ENCODE measurements at places on chromosomes 6 and 20. TPM values are rescaled to one million over a fixed set of nuclear protein-coding genes. Genes with fewer than 3 reads are reported as not detected.

HFE gene
- polyA plus RNA-seq: 4.5 TPM

SAMD5 gene
- polyA plus RNA-seq: 3.6 TPM

SLC44A4 gene
- polyA plus RNA-seq: 73.5 TPM

UBE2J1 gene
- 37.3 TPM for polyA plus RNA-seq

OR2H2 gene
- polyA plus RNA-seq: not detected

BLCAP gene
- 65.8 TPM for polyA plus RNA-seq

ADGB gene
- not detected for polyA plus RNA-seq

FOXQ1 gene
- 25.9 TPM for polyA plus RNA-seq

PBOV1 gene
- polyA plus RNA-seq: not detected

THBS2 gene
- polyA plus RNA-seq: 3.9 TPM

LGSN gene
- polyA plus RNA-seq: 0.73 TPM

MYLK2 gene
- polyA plus RNA-seq: not detected

PTGIS gene
- 25.4 TPM for polyA plus RNA-seq

PPIL6 gene
- 3.8 TPM for polyA plus RNA-seq

PNRC1 gene
- 226 TPM for polyA plus RNA-seq

PTCRA gene
- not detected for polyA plus RNA-seq

MROH8 gene
- polyA plus RNA-seq: 3.7 TPM

SNAI1 gene
- polyA plus RNA-seq: 8.4 TPM

RIN2 gene
- 22.3 TPM for polyA plus RNA-seq

OVOL2 gene
- polyA plus RNA-seq: 1.9 TPM

ZNF133 gene
- polyA plus RNA-seq: 10.8 TPM

PEX3 gene
- polyA plus RNA-seq: 24.5 TPM

HSPA1L gene
- 1.0 TPM for polyA plus RNA-seq

UTRN gene
- 54.0 TPM for polyA plus RNA-seq

TCP11 gene
- polyA plus RNA-seq: not detected

LPIN3 gene
- 23.4 TPM for polyA plus RNA-seq

RIPOR2 gene
- polyA plus RNA-seq: 11.8 TPM

PKIG gene
- 46.8 TPM for polyA plus RNA-seq
